ENCODE measurements at places on chromosomes 2 and 18. TPM values are rescaled to one million over a fixed set of nuclear protein-coding genes. Genes with fewer than 3 reads are reported as not detected.

DNA sequence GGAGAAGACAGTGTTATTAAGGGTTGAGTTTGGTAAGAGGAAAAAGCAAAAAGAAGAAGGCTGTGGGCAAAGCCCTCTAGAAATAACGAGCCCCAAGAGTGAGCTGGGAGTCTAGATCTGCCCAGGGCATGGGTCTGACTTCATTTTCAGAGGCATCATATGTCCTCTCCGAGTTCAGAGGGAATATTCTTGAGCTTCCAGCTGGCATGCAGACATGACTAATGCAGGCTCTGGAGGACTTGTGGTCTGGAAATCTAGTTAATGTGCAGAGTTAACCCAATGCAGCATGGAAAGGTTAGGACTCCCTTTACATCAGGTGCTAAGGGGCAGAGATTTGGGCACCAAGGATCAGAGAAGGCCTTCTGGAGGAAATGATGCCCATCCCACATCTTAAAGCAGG, 7.3 kb downstream of the ACMSD start:
- no peak for DNase-seq

GRCh38 chr18:68722821-68723220, 7.9 kb upstream of the TMX3 start:
- DNase-seq = no peak

Gene PASK
- total RNA-seq = 20.3 TPM

DNA sequence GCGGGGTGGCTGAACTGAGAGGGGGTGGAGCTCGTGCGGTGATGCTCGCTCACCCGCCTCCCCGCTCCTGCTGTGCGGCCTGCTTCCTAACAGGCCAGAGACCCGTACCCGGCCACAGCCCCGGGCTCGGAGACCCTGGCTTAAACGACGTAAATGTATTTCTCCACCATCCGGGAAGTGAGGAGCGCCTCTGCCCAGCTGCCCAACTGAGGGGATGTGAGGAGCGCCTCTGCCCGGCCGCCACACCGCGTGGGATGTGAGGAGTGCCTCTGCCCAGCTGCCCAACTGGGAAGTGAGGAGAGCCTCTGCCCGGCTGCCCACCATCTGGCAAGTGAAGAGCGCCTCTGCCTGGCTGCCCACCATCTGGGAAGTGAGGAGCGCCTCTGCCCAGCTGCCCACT, 110.6 kb downstream of the HS6ST1 start:
- no peak for DNase-seq

GRCh38 chr2:228115-228514, 35.7 kb downstream of the SH3YL1 start:
- no peak for DNase-seq

GRCh38 chr2:179005976-179006375, 44.0 kb downstream of the CCDC141 start:
- no peak for DNase-seq

Gene RAB6C
- not detected for total RNA-seq

DNA sequence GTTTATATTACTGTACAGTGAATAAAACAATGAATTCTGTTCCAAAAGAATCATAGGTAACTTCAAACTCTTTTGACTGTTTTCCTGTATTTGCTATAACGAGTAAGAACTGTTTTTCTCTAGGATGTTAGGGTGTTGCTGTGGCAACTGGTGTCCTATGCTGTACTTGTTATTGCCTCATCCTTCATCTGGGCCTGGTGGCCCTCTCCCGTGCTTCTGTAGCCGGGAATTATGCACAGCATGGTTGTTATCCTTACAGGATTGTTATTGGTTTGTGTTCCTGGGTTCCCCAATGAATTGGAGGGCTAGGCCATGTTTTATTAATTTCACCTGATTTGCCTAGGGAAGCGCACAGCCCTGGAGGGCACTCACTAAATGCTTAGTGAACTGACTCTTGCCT, 279.2 kb downstream of the PTPRM start:
- no peak for DNase-seq

All from neural progenitor cell (in vitro differentiated cells).